ENCODE measurements at places on chromosomes 7 and 10.

DNA sequence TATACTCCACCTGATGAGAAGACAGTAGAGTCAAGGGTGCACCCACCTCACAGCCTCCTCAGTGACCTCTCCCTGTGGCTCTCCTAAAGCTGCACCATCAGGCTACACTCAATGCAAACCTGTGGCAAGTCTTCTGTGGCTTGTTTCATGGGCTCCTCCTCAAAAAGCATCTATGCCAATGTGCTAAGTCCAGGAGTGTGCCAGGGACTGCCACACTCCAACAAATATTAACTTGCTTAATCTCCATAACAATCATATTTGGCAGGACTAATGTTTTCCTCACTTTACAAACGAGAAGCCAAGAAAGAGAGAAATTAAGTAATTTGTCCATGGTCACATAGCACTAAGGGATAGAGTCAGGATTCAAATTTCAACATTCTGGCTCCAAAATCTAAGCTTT is 11.9 kb downstream of the NRAP start:
- DNase-seq: no peak

DNA sequence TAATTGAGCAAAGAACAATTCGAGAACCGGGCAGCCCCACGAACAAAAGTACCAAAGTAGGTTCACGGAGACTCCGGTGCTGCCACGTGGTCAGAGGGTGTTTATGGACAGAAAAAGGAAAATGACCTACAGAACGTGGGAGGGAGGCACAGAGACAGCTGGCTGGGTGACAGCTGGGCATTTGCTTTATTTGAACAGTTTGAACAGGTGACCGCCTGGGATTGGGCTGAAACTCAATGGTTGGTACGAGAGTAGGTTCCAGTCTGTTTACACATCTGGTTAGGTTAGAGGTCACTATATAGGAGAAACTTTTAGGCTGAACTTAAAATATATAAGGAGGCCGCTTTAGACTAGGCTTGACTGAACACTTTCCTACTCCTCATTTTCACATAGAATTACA is 50.6 kb upstream of the CELF2 start:
- DNase-seq: no peak

DNA sequence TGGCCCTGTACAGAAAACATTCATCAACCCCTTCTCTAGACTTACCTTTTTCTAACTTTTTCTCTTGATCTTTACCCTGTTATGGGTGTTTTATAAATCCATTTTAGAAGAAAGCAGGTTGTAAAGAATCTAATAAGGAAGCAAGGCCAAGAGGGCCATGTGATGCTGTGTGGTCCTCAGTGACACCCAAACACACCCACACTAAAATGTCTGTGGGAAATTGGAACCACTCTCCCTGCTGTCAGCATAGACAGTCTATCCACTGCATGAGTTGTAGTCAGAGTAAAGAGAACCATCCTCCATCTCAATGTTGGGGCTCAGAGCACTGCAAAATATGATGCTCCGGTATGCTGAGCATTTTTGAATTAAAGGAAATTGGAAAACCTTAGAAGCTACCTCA is 235.5 kb downstream of the SKIDA1 start:
- DNase-seq: no peak

- DNase-seq: no peak
Measured at GRCh38 chr10:116611153-116611545, 9.6 kb upstream of the PNLIPRP2 start.

- DNase-seq: no peak
Measured at GRCh38 chr10:73601486-73601921, 10.4 kb upstream of the USP54 start.

DNA sequence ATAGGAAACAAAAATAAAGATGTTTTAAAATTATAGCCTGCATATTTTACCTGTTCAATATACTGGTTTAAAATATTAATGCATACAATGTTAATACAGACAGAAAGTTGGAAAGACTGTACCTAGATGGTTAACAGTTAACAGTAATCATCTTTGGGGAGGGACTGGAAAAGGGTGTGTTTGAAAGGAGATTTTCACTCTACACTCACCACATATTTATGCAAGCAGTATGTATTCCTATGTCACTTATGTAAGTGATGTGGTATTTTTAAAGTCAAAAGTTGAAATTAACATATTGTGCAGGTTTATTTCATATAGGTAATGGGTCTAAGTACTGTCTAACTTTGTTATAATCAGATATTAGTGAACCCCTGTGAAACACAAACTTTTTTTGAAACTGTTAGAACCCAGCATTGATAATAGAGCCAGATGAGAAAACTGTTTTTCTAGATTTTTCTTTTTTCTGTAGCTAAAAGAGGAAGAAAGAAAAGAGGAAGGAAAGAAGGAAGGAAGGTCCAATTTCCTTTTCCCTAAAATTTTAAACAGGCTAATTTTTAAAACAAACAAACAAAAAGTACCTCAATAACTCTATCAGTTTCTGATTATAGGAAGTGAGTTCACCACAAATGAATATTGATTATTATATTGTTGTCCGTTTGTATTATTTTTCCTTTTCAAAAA is 9.0 kb upstream of the STARD3NL start:
- no peak for DNase-seq

GRCh38 chr10:29865700-29866355 is 193.6 kb downstream of the JCAD start:
- peak; percentile 77 for DNase-seq

DNA sequence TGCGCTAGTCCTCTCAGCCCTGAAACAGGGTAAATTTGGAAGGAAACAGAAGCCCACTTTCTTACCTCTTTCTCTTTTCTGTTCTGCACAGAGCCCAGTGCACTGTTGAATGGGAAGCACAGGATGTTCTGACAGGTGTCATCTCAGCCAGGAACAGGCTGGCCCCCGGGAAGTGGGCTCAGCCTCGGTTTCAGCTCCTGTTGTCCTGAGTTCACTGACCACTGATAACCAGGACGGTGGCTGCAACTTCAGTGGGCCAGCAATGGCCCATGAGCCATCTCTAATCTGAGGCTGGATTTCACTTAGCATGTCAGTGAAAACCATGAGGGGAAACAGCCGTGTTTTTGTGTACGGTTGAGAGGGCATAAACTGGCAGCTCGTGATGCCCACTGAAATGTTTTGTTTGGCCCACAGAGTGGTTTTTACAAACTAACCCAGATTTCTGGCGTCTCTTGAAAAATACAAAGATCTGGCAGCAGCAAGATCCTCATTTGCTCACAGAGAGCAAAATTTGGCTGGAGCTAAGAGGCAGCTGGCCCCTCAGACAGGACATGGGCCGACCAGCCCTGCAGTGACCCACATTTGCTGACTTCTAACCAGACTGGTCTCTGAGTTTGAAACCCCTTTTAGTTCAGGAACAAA is 455.9 kb downstream of the PAXIP1 start:
- DNase-seq: peak; percentile 16

- no peak for DNase-seq
Measured at GRCh38 chr10:23478570-23478969, 39.7 kb downstream of the OTUD1 start.

DNA sequence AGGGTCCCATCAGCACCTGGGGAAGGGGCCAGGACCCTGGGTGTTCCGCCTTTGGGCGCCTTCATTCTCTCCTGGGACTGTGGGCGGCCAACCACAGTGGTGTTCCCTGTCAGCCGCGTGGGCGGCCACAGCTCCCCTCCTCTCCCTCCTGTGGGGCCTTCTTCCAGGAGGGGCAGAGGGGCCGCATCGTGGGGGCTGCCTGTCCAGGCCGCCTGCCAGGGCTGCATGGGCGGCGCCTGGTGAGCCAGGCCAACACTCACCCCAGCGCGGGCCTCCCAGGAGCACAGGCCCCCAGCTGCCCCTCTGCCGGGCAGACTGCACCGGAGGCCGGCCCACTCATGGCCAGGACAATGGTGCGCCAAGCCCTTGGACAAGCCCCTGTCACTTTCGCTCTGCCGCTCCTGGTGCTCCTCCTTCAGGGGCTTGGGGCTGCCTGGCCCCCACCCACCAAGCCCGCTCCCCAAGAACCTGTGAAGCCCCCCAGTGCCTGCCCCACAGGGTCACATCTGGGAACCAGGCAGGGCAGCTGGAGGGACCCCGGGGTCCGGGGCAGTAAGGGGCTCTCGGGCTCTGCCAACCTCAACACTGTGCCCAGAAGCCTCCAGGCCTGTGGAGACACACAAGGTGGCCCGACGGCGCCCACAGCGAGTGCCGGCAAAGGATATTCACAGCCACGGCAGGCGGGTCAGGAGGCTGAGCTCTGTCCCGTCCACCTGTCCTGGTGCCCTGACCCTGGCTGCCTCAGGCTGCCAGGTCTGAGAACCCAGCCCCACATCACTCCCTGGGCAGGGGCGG is 42.8 kb downstream of the AP5Z1 start:
- DNase-seq: no peak

DNA sequence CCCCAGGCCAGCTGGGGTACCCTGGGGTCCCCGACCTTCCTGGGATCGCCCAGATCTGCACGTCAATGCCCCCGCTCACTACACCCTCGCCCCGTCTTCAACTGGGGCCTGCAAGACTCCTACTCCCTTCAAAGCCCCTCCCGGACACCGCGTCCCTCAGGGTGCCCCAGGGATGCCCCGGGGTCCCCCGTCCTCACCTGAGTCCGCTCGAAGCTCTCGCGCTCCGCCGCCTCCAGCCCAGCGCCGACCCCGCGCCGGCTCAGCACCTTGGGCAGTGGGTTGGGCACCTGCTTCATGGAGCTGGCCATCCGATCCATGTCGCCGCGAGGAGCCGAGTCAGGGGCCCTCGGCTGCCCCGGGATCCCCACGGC is at the start of gene HIP1:
HIP1 (minus strand) TSS at position 338 of the 371 bp plus-strand sequence; CDS start at position 317, 21 bp downstream.
- DNase-seq: no peak

- DNase-seq: no peak
Measured at GRCh38 chr7:71563276-71563675, 431.3 kb downstream of the GALNT17 start.

- DNase-seq: peak; percentile 72
Measured at GRCh38 chr7:1665549-1666316, 4.3 kb upstream of the ELFN1 start.

- DNase-seq: peak; percentile 52
Measured at GRCh38 chr7:18356191-18356645, 139.3 kb upstream of the HDAC9 start.

GRCh38 chr7:137151041-137151689 is 192.4 kb downstream of the PTN start:
- DNase-seq: peak; percentile 42
